ENCODE measurements at places on chromosomes 11 and 22.

DNA sequence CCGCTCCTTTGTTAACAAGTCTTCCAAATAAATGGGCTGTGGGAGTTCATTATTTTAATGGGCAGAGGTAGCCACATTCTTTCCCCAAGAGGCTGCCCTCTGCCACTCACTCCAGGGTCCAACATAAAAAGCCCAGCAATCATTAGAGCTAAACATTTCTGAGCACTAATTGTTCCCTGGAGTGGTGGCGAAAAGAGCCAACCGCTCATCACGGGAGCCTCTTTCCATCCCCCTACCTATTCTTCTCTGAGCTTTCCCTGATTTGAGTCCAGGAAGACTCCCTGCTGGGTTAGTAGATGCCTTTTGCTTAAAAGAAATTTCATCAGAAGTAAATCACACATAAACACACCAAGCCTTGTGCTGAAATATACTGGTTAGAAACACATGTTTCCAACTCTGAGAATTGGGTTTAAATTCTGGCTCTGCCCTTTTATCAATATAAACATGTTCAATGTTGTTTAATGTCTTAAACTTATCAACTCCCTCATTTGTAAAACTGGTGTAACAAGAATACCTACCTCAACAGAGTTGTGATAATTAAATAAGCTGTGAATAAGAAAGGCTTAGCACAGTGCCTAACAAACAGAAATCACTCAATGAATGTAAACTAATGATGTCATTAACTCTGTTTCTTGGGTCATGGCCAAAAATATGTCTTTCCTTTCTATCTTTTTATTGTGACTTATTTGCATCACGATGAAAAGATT is at the start of gene OR5A2:
Gene OR5A2 (minus strand): TSS at position 53 of the 707 bp plus-strand sequence. CDS start 3,460 bp downstream, outside the sequence.
- peak; percentile 4 for DNase-seq

DNA sequence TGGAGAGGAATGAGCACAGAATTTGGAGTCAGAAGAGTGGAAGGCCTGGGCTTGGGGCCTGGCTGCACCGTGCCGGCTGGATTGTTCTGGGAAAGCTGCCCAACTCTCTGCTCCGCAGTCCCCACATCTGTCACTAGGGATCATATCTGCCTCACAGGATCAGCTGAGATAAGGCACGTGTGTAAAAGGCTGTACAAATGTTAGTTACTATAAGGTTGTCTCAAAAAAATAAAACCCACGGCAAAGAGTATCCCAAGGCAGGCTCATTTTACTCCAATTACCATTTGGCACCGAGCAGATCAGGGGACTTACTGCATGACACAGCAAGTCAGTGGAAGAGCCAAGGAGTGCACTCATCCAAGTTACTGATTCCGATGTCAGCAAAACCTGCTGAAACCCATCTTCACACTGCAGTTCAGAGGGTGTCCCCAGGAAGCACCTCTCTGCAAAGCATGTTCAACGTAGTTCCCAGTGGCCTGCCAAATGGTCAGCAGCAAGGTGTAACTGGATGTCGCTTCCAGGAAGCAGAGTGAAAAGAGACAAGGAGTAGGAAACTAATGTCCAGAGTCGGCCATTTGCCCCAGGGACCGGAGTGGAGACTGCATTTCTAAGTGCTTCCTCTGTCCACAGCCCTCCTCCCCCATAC is 18.1 kb upstream of the MRTFA start:
- DNase-seq, result no peak

GRCh38 chr11:122633219-122633829 is 22.2 kb upstream of the UBASH3B start:
- DNase-seq, result no peak

- DNase-seq, result peak; percentile 47
These were observed 68.3 kb downstream of the PLEKHA7 start for GRCh38 chr11:16945671-16946469.

- no peak for DNase-seq
These were observed 785 bp upstream of the SUSD2 start for GRCh38 chr22:24180316-24181087.

DNA sequence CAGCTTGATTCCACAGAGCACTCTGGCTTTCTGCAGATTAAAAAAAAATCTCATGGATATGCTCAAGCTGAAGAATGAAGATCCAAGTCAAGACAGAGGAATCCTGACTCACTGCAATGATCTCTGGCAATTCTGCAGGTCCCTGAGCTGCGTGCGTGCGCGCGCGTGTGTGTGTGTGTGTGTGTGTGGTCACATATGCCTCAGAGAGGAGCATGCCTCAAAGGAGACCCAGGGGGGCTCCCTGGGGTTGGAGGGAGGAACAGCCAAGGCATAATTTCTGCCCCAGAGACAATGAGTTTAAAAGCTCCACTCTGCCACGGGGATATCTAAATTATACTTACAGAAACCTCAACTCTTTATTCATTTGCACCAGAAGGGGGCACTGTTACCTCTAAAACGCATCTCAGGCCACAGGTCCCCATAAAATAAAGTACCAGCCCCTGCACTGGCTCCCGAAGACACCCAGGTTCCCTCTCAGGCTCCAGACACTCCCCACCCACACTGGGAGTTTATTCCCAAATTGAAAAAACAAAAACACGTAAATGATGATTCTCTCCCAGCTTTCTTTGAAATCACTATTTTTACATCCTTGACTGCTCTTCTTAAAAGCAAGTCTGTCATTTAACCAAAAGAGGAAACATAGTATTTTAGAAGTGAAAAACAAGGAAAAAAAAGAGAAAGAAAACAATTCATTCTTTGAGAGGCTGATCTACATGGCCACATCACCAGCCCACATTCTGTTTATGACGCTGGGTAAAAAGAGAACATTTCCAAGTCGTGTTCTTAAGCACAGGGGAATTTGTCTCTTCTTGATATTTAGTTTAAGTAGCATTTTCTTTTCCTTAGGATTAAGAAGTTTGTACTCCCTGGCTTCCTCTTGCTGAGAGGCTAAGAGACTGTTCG is 401.0 kb downstream of the LARGE1 start:
- no peak for DNase-seq

- DNase-seq, result no peak
These were observed 5.2 kb upstream of the RASSF10 start for GRCh38 chr11:13003736-13004493.

DNA sequence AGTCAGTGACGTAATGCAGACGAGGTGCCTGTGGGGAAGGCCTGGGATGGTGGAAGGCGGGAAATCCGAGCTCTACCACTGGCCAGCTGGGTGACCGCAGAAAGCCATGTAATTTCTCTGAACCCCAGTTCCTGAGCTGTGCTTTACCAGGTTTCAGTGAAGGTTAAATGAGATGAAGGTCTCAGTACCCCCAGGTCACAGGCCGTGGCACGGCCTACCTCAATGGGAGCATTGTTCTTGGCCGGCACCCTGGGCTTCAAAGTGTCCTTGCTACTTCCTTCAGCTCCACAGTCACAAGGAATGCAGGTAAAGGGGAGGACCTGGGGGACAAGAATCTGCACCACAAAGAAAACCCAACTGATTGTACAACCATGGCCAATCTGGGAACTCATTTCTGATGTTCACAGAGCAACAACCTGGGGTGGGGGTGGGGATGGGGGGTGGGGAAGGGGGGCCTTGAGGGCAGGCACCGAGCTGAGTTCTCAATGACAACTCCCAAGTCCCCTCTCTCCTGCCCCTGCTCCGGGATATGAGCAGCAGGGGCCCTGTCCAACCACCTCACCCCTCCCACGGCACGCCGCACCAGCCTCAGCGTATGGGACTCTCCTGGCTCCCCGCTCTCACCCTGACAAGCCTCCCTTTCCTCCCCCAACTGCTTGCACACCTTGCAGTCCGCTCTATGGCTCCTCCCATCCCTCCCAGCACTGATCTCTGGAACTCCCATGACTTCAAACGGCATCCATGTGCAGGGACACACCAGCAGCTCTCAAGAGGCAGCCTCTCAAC is 59.1 kb upstream of the ARFGAP3 start:
- no peak for DNase-seq

DNA sequence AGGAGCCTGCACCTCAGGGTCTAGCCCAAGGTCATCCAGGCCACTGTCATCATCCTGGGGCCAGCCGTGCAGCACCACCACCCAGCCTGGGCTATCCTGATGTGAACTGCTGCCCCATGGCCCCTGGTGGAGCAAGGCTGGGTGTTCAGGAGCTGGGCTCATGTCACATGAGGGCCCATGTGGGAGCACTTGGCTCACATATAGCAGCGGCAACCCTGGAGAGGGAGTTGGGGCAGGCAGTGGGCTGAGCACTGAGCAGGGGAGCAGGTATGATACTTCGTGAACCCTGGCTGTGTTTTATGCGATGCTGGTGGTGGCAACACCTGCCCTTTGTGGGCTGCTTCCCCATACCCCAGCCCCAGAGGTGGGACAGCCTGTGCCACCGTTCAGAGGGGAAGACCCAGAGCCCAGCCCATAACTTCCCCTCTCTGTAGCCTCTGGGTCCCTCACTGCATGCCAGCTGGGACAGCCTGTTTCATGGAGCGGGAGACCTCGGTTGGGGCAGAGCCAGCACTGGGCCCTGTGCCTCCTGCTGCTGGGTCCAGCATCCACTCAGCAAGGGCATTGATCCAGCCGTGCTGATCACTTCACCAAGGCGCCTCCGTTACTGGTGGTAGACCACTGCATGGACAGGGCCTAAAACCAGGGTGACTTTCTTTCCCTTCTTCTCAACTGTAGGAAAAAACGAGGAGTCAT is 62.5 kb upstream of the SUSD2 start:
- DNase-seq, result no peak

DNA sequence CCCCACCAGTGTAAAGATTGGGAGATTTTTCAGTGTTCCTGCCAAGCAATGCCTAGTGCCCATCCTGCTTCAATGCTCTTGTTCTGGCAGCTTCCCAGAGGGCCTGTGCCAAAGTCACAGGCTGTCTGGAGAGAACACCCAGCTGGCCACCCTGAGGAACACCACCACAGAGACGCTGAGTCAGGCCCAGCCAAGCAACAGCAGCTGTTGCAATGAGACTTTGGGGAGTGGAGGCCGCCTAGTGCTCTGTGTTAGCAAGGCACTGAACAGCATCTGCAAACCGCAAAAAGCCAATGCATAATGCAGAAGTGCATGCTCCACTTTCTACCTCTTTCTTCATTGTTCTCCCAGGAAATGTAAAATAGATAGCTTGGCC is 168.1 kb downstream of the NXPE2 start:
- no peak for DNase-seq

DNA sequence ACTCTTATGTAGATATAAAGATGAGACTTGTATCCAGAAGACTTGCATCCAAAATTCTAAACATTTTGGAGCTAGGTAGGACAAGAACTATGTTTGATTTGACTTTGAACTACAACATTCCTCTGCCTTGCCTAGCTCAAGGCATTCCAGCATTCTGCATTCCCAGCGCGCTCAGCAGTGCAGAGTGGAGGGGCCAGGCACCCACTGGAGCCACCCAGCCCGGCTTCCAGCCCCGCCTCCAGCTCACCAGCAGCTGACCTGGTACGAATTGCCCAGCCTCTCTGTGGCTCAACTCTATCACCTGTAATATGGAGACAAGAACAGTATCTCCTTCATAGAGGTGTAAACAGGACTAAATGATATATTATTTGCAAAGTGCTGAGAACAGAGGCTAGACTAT is 28.8 kb downstream of the PRDM10 start:
- no peak for DNase-seq

DNA sequence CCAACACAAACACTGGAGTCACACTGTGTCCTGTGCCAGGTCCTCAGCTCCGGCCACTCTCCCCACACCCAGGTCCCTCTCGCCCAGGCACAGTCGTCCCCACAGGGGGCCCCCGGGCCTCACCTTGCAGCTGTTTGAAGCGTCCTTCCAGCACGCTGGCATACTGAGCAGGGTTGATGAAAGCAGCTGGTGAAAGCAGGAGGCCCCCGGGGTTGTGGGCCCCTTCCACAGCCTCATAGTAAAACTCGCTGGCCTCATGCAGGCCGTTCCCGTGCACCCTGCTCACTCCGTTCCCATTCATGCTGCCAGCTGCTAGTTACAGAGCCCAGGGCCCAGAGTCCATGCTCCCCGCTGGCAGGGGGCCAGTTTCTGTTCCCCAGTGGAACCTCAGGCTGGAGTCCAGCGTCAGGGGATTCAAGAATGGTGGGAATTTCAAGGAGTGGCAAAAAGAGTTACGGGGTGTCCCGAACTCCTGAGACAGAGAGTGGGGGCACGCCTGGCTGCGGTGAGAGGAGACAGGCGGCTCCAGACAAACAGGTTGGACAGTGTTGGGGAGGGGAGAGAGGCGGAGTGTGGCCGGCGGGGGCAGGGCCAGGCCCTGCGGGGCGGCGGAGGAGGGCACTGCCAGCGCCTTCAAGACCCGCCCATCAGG is 10.6 kb downstream of the SPTBN2 start:
- peak; percentile 19 for DNase-seq

GRCh38 chr11:83061883-83062282 is 9.8 kb downstream of the RAB30 start:
- no peak for DNase-seq

- no peak for DNase-seq
These were observed 26.3 kb upstream of the CSF2RB start for GRCh38 chr22:36887162-36887561.

GRCh38 chr11:1123970-1124369 is 33.8 kb upstream of the MUC5AC start:
- no peak for DNase-seq

DNA sequence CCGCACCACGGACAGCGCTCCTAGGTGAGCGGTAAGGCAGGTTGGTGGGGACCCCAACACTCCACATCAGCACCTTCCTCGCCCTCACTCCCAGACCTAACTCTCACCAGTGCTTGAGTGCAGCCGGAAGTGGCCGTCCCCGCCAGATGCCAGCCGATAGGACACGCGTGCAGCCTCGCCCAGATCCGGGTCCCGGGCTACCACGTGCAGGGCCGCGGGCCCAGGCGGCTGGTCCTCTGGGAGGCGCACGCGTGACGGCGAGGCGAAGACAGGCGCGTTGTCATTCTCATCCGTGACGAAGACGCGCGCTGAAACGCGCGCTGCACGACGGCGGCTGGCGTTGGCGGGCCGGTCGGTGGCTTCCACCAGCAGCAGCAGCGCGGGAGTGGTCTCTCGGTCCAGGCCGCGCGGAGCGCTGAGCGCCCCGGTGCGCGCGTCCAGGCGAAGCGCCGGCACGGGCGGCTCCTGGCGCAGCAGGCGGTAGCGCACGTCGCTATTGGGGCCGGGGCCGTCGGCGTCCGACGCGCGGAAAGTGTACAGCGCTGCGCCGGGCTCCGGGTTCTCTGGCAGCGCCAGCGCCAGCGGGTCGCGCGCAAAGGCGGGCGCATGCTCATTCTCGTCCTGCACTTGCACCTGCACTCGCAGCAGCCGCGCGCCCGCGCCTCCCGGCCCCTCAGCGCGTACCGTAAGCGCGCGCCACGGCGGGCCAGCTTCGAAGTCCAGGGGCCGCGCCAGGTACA is 10.8 kb upstream of the TPP1 start:
- DNase-seq, result peak; percentile 36
